ENCODE measurements at places on chromosomes 3 and 15.

DNA sequence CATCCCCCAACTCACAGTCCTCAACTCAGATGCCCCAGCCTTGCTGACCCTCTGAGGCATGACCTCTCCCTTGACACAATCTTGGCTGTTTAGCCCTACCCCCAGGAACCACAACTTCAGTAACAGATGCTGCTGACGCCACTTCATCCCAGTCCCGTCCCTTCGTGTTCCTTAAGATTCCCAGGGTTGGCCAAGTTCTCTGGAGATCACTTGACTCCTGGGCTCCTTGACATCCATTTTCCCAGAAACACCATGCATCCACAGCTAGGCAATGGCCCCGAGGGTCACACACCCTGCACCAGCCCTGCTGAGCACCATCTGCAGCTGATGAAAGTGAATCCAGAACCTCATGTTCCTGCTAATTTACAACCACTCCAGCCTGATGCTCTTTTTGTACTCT is 6.9 kb downstream of the RTP2 start:
- no peak for DNase-seq

GRCh38 chr3:52455283-52456168 is at the start of gene NISCH:
Gene NISCH, plus strand, starts transcription at chr3:52455604. Its CDS starts 38 bp downstream, at chr3:52455642.
- DNase-seq = peak; percentile 78

DNA sequence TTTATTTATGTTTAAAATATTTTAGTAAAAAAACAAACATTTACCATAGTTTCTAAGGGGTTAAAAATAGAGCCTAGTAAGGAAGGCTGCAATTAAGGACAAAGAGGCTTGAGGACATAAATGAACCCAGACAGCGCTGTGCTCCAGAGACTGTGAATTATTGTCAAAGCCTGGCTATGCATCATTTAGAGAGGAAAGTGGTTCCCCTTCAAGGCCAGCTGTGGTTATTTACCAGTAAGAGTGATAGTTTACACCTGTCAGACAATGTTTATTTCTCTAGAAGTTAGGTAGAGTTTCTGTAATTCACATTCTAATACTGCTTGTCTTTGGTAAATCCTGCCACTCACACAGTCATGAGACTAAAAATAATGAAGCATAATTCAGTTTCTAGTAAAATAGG is 32.4 kb upstream of the PIK3R4 start:
- DNase-seq = no peak

- no peak for DNase-seq
These were observed 41.0 kb downstream of the EIF4E3 start for GRCh38 chr3:71684046-71684756.

- no peak for DNase-seq
These were observed 394.5 kb downstream of the GABRG3 start for GRCh38 chr15:27365456-27365855.

GRCh38 chr3:101170062-101170771 is 150.2 kb downstream of the IMPG2 start:
- DNase-seq = no peak

- DNase-seq = no peak
These were observed 3.9 kb upstream of the RBSN start for GRCh38 chr3:15102836-15103235.

DNA sequence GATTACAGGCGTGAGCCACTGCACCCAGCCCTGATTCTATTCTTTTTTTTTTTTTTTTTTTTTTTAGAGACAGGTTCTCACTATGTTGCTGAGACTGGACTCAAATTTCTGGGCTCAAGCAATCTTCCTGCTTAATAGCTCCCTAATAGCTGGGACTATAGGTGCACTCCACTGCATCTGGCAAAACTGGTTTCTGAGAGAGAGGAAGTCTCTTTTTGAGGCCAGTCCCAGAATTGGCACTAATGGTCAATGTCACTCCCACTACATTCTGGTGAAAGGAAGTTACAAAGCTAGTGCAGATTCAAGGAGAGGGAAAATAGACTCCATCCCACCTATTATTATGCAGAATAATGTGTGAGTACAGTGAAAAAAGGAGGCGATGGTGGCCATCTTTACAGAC is 5.8 kb upstream of the TGFBR2 start:
- DNase-seq = no peak

GRCh38 chr3:178003756-178004155 is 532.5 kb upstream of the KCNMB2 start:
- no peak for DNase-seq

DNA sequence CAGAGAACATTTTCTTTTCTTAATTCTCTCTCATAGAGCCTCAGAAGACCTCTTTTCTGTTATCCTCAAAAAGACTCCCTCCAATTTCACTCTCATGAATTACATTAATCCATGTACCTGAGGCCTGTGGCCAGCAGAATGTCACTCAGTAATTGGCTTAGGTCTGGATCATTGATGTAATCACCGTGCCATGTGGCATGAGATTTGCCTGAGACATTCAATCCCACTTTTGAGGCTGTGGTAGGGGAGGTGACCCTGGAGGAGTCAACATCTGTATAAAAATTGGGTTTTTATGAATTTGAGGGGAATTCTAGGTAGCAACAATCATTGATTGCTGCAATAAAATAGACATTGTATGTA is 295.3 kb downstream of the GBE1 start:
- no peak for DNase-seq

DNA sequence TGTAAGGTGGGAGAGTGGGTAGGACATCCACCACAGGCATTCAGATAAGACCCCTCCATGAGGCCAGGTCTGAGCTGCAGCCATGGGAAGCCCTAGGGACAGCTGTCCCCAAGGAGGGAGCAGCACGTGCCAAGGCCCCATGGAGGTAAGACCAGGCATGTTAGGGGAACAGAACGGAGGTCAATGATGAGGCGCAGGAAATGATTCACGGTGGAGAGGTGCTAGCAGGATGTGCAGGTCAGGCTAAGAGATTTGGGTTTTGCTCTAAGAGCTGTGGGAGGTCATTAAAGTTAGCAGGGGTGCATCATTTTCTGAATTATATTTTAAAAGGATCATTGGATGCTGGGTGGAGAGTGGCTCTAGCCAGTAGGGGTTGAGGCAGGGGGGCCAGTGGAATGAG is 66.4 kb upstream of the SNRPA1 start:
- DNase-seq = no peak

DNA sequence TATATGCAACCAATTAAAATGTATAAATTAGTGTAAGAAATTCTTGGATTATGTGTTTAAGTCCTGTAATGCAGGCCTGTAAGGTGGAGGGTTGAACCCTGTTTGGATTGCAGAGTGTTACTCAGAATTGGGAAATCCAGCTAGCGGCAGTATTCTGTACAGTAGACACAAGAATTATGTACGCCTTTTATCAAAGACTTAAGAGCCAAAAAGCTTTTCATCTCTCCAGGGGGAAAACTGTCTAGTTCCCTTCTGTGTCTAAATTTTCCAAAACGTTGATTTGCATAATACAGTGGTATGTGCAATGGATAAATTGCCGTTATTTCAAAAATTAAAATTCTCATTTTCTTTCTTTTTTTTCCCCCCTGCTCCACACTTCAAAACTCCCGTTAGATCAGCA is 65.4 kb upstream of the ACAD9 start:
- no peak for DNase-seq

DNA sequence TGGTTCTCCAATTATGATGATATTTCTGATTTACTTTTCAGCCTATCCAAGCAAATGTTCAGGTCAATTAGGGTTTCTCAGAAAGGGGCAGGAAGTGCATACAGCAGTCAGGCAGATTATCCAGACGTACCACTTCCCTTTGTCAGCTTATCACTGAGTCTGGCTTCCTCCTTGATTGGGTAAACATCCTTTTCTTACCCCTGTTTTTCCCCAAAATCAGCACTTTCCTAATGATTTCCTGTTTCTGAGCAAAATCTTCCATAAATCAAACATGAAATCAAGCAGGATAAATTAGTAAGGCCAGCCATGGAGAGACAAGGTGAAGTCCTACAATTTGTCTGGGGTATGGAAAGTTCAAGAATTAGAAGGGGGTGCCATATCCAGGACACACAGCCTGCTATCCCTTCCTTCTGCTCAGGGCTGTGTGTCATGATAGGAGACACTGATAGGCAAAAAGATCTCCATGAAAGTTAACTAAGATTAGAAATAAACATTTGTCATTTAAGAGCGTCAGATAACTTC is 29.0 kb downstream of the ADIPOQ start:
- no peak for DNase-seq

GRCh38 chr3:62229211-62229610 is 144.1 kb downstream of the FEZF2 start:
- no peak for DNase-seq

GRCh38 chr3:141373768-141374526 is 5.6 kb downstream of the ZBTB38 start:
- DNase-seq = peak; percentile 49

GRCh38 chr3:146796078-146796477 is 190.9 kb upstream of the PLSCR5 start:
- DNase-seq = no peak

DNA sequence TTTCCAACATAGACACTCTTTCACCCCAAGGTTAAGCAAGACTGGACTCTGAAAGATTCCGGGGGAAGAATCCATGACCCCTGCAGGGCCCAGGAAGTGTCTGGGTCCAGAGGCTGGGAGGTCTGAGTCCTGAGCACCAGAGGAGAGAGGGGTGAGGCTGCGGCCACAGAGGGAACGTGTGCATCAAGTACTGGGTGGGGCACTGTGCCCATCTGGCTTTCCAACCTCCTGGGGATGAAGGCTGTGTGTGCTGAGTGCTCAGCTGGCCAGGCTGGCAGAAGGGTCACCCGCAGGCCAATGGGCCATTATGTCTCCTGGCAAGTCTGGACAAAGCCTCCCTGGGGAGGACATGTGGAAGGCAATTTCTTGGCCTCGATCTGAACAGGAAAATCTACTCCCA is 3.3 kb downstream of the CHRNA3 start:
- no peak for DNase-seq

GRCh38 chr15:98858610-98859023 is 149.0 kb downstream of the PGPEP1L start:
- no peak for DNase-seq

- peak; percentile 3 for DNase-seq
These were observed 16.1 kb upstream of the ATP8B4 start for GRCh38 chr15:50135031-50135551.

DNA sequence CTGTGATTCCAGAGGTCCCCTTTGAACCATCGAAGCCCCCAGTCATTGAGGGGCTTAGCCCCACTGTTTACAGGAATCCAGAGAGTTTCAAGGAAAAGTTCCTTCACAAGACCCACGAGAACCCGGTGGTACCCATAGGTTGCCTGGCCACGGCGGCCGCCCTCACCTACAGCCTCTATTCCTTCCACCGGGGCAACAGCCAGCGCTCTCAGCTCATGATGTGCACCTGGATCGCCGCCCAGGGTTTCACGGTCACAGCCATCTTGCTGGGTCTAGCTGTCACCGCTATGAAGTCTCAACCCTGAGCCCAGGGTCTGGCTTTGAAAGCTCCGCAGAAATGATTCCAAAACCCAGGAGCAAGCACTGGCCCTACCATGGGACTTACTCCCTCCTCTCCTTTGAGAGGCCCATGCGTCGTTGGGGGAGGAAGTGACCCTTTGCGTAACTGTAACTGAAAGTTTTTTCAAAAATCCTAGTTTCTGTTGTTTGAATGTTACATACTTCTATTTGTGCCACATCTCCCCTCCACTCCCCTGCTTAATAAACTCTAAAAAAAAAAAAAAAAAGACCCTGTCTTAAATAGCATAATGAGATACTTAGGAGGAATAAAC is 85.1 kb upstream of the CSPG5 start:
- no peak for DNase-seq

All from H54 (cell line).